Left cardiac atrium (tissue), 4 donors: ENCODE measurements at places on chromosomes 4 and X.

DNA sequence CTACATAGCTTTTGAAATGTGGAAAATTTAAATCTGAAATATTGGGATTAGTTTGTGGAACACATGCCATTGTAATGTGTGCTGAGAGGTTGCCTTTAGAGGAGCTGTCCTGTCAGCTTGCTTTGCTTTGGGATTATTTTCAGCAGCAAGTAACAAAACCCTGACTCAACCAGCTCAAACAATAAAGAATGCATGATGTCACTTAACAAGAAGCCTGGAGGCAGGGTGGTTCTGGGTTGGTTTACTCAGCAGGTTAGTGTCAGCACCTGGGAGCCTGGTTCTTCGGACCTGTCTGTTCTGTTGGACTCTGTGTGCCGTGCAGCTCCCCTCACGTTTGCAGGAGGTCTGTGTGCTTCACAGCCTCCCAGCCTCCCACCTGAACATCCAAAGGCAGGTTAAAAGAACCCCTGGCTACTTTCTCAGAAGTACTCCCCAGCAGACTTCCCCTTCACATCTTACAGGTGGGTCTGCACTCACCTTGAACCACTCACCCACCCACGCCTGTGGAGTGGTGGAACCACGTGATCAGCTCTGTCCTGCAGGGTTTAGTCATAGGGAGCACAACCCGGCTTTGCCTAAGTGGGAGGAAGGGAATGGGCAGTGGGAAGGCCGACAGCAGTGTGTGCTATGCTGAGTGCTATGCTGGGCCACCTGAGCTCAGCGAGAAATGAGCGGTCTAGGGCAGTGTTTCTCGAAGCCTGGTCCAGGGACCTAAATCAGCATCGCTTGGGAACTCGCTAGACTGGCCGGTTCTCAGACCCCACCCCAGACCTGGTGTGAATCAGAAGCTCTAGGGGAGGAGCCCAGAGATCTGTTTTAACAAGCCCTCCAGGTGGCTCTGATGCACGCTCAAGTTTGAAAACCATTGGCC is 20.4 kb downstream of the TMEM131L start:
- no peak for DNase-seq

- peak; percentile 18 for DNase-seq
These were observed 2.2 kb downstream of the MXD4 start for GRCh38 chr4:2259541-2260343.

- DNase-seq: peak; percentile 74
These were observed 16.8 kb upstream of the LAMP2 start for GRCh38 chrX:120485638-120486520.

- no peak for DNase-seq
These were observed 53.4 kb upstream of the ATP8A1 start for GRCh38 chr4:42710329-42710728.

GRCh38 chrX:70455366-70456202 is 10.9 kb downstream of the DLG3 start:
- no peak for DNase-seq

GRCh38 chr4:9792381-9792780 is 10.9 kb downstream of the DRD5 start:
- no peak for DNase-seq

GRCh38 chr4:82528868-82529267 is 32.9 kb downstream of the TMEM150C start:
- no peak for DNase-seq

- no peak for DNase-seq
These were observed 53.0 kb downstream of the HELT start for GRCh38 chr4:185071236-185071811.

- DNase-seq: peak; percentile 35
These were observed 632 bp downstream of the CCSER1 start for GRCh38 chr4:90127706-90128345.

DNA sequence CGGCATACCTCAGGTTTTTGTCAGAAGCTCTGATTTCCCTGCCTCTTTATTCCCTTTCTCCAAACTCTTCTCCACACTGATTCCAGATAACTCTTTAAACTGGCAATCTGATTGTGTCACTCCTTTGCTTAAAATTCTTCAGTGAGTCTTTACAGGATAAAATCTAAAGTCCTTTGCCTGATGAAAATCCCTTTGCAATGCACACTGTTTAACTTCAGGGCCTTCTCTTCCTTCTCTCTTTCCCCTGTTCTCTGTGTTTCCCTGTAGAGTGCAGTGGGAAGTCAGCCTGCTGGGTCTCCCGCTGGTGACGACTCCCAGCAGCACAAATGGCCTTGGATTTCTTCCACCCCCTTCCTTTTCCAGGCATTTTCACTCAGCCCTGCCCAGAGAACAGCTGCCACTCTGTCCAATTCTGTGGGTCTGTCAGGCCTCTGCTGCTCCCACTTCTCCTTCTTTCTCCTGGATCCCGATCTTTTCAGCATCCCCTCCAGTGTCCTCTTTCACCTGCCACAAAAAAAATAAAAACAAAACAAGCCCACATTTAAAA is 189.9 kb upstream of the NWD2 start:
- no peak for DNase-seq
